ENCODE measurements at places on chromosomes 5 and 9.

DNA sequence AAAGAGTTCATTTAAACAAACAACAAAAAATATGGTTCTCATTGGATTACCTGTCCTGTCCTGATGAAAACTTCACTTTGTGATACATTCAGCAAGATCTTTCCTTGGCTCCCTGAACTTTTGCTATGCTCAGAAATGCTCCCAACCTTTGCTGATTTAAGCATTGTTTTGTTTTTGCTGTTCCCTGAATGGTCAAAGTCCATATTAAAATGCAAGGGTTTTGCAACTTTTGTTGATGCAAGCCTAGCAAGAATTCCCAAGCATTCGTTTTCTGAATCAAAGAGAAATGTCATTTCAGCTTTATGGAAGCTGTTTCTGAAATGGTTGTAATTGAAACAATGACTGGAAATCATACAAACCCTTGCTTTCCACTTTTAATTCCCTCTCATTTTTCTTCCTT, 3.1 kb upstream of the SFXN1 start:
- DNase-seq = no peak

DNA sequence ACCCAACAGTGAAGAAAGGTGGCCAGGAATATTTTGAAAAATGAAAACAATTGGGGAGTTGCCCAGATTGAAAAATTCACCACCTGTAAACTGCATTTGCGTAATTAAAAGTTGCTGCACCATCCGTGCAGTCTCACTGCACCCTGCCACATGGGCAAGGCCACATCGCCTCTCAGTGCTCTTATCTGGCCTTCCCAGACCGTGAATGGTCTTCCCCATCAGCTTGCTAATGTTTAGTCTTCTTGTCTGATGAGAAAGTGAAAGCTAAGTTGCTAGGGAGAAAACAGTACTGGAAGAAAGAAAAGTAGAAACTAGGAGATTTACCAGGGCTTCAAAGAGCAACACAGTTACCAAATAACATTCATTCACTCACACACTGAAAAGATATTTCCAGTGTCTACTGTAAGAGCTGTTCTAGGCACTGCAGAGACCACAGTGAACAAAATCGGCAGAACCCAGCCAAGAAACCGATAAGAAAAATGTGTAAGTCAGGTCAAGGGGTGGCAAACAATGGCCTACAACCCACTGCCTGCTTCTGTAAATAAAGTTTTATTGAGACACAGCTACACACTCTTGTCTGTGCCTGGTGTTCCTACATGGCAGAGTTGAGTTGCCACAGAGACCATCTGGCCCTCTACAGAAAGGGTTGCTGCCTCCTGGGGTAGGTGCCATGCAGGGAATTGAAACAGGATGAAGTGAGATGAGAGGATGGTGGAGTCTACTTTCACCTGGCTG, 51.2 kb upstream of the CTSL start:
- DNase-seq = no peak

- no peak for DNase-seq
Measured at GRCh38 chr9:113381909-113382411, 5.2 kb upstream of the HDHD3 start.

GRCh38 chr9:84748112-84748511, 78.6 kb downstream of the NTRK2 start:
- DNase-seq = no peak

DNA sequence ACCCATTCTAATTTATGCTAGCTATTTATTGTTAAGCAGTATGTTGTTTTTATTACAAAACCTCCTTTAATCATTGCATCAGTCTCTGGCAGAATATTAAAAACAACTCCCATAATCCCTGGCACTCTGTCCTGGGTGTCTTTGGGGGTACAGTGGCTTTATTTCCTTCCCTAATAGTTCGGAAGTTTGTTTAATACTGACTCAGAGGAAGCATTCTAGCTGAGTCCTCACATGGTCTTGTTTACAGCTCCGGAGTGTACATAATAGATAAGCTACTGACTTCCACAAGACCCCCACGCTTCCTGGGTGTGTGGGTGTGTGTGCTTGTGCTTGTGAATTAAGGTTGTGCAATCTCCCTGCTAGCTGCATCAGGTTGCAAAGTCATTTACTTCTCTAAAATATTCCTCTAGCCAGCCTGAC, 149.8 kb upstream of the CDKN2B start:
- no peak for DNase-seq

DNA sequence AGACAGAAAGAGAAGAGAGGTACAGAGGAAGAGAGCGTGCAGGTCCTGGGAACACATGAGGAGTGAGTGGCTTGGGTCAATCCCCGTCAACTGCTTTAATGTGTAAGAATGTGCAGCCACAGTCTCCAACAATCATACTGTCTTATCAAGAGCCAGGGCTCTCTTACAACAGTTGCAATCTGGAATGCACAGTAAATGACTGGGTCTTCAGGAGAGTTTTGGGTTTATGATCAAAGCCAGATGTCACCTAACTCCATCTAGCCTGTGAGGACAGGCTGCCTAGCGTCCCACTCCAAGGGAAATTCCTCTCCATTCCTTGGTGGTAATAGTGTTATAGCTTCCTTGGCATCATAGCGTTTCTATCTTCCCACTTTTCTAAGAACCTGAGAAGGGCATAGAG, 75.0 kb upstream of the TRIO start:
- DNase-seq = no peak

- DNase-seq = no peak
Measured at GRCh38 chr5:112822456-112822855, 38.6 kb upstream of the SRP19 start.

- DNase-seq = no peak
Measured at GRCh38 chr9:30925635-30926034, 1458.8 kb upstream of the ACO1 start.

- no peak for DNase-seq
Measured at GRCh38 chr5:88833371-88834130, 49.4 kb downstream of the MEF2C start.

GRCh38 chr5:181246276-181247049, 2.8 kb upstream of the RACK1 start:
- no peak for DNase-seq

GRCh38 chr5:80871541-80871961, 88.6 kb upstream of the RASGRF2 start:
- DNase-seq = no peak

DNA sequence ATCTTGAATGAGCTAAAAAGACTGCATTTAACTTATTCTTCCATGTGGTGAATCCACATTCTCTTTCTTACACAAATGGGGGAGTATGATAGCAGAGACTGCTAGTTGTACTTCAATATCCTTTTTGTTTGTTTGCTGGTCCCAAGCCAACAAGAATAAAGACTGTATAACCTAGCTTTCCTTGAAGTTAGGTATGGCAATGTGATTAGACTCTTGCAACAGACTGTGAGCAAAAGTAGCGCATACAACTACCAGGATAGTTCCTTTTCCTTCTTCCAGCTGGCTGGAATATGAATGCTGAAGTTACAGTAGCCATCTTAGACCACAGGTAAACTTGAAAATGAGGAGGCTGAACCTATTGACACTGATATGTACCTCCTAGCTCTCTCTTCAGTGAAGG, 17.9 kb upstream of the KIF2A start:
- DNase-seq = no peak

DNA sequence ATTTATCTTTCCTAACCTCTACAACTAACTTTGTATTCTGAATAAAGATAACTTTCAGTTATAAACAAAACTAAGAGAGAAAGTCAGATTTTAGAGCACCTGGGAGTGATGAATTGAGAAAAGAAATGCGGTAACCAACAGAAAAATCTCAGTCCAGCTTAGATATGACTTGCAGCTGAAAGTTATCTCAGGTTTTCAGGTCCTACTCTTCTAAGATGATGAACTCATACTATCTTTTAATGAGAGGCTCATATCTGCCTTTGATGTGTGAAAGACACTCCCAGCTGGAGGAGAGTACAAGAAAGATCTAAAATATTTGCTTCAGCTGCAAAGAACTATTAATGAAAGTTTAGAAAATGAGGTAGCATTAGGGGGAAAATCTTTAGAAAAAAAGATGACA, 190.5 kb downstream of the DENND1A start:
- DNase-seq = no peak

GRCh38 chr9:127361561-127361960, 35.4 kb upstream of the SLC2A8 start:
- DNase-seq = no peak

DNA sequence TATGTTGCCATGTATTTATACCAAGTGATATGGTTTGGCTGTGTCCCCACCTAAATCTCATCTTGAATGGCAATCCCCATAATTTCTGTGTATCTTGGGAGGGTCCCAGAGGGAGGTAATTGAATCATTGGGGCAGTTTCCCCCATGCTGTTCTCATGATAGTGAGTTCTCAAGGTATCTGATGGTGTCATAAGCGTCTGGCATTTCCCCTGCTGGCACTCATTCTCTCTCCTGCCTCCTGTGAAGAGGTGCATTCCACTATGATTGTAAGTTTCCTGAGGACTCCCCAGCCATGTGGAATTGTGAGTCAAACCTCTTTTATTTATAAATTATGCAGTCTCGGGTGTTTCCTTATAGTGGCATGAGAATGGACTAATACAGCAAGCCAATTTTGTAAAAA, 140.8 kb upstream of the ADAMTSL1 start:
- DNase-seq = no peak

GRCh38 chr5:59218424-59219045, 635.7 kb downstream of the RAB3C start:
- DNase-seq = no peak

DNA sequence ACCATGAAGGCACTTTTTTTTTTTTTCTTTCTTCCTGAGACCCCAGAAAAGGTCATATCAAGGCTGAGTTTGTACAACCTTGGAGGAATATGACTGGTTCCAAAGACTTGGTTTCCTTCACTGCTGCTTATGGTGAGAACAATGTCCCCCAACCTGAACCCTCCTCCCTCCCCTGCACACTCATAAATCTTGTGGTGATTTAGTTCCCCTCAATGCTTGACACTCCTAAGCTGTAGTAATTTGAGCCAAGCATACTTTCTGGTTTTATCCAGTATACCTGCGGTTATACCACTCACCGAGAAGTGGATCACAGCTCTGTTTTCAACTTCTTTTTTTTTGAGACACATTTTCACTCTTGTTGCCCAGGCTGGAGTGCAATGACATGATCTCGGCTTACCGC, 149.9 kb upstream of the KLF4 start:
- DNase-seq = no peak

DNA sequence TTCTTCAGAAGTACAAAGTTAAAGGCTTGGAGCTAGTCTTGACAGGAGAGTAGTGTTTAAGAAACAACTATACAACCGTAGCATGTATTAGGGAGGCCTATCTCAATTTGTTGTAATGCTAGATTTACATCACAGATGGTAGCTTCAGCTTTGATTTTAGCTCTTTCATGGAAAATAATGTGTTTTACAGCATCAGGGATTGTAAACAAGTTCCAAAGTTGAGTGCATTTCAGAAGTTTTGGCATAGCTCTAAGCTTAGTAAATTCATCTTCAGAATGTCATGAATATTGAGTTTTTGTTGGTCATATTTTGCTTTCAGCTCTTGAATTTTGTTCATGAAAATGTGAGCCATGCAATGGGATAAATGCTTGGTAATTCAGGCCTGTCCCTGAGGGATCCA, 30.7 kb downstream of the SLC44A1 start:
- DNase-seq = no peak

DNA sequence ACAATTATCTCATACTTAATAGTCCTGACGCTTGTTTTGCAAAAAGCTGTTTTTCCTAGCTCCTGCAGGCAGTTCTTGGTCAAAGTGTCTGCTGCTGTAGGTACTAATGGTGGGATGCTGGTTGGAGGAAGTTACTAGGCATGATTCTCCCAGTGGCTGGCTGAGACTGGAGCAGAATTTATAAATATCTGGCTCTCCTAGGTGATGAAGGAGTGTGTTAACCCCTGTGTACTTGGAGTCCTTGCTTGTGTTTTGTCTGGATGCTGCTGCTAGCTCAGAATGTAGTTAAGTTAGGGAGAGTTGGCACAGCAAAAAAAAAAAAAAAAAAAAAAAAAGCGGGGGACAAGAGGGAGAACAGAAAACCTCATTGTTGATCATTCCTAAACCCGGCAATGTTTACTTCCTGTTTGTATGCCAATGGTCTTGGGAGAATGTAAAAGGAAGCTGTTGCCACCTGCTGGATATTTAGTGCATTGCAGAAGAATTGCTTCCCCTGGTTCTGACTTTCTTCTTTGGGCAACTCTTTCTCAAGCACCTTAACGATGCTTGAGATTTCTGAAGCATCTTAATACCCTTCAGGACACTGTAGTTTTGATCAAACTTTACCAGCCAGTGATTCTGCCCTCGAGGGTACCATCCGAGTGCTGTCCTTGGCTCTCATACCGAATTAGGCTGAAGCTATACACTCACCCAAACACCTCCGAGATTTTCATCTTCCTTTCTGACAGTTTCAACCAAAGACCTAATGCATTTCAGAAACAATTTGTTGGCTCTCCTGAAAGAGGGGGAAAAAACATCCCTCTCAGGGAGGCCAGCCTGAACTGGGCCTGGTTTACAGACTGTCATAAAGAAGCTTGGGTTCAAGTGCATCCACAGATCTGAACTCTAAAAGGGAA, 71.7 kb upstream of the WWC1 start:
- DNase-seq = peak; percentile 1

- DNase-seq = no peak
Measured at GRCh38 chr5:141876628-141877355, 1.4 kb downstream of the PCDH1 start.

GRCh38 chr9:87670572-87671264, 55.2 kb upstream of the CTSL start:
- DNase-seq = no peak

- no peak for DNase-seq
Measured at GRCh38 chr9:84141741-84142370, 161.3 kb downstream of the RMI1 start.

- DNase-seq = no peak
Measured at GRCh38 chr9:112241491-112241890, 66.4 kb upstream of the SUSD1 start.

DNA sequence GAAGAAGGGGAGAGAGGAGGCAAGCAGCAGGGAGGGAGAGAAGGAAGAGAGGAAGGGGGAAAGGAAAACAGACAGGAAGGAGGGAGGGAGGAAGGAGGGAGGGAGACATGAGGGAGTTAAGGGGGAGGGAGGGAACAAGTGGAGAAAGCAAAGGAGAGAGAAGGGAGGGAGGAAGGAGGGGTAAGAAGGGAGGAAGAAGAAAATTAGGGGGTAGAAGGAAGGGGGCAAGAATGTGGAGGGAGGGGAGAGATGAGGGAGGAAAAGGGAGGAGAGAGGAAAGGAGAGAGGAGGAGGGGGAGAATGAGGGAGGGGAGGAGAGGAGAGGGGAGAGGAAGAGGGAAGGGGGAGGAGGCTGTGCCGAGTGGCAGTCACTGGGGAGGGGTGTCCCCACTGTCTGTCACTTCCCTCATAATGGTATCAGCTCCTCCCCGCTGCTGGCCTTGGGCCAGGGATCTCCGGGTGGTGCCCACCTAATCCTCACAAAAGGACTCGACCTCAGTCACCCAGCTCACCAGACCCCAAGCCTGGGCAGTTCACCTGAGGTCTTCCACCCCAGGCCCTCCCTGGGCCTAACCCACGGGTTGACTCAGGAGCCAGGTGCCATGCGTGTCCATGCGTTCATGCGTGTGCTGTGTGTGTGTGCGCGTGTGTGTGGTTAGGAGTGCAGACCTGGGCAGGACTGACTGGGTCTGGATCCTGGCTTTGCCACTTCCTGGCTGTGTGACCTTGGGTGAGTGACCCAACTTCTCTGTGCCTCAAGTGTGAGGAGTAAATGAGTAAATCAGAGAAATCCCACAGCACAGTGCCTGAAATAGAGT, 18.1 kb downstream of the C9orf50 start:
- no peak for DNase-seq

GRCh38 chr5:65544473-65544872, 18.5 kb downstream of the CENPK start:
- no peak for DNase-seq

GRCh38 chr9:87195306-87195705, 248.0 kb upstream of the GAS1 start:
- DNase-seq = no peak

GRCh38 chr9:86885232-86885631, 62.1 kb downstream of the GAS1 start:
- DNase-seq = no peak
